ENCODE measurements at places on chromosomes 2 and 18.

DNA sequence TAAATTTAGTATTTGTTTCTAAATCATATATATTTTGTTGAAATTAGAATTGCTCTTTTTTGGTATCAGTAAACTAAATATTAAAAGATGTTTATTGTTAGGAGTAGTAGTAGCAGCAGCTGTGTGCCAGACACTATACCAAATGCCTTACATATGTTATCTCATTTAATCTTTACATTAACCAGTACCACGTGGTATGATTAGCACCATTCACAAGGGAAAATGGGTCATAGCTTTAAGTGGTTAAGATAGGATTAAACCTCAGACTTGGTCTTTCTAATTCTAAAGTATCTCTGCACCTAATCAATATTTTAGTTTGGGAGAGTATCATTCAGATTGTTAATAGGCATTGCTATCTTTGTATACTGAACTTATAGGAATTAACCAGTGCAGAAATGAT lies 29.0 kb downstream of the PSMD14 start:
- DNase-seq: no peak

- peak; percentile 82 for DNase-seq
These were observed 558 bp downstream of the TTC39C start for GRCh38 chr18:24014986-24015638.

DNA sequence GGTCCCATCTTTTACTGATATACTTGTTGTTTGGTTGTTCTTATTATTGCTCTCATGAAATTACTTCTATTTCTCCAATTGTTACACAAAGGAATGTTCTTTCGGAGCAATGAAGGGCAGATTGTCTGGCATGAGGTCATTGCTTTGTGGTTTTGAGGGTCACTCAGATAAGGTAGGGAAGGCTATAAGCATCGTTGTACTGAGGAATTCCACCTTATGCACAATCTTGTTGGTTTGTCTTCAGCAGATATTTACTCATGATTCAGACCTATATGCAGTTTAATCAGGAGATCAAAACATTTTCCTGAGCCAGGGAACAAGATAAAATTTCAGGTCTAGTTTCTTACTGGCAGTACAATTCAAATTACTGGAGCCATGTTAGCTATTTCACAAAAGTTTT lies 163.0 kb upstream of the SPHKAP start:
- DNase-seq: no peak

- DNase-seq: peak; percentile 77
These were observed 41.4 kb upstream of the TMEFF2 start for GRCh38 chr2:192236136-192236535.

- DNase-seq: no peak
These were observed 208.0 kb downstream of the C1D start for GRCh38 chr2:67854798-67855197.

DNA sequence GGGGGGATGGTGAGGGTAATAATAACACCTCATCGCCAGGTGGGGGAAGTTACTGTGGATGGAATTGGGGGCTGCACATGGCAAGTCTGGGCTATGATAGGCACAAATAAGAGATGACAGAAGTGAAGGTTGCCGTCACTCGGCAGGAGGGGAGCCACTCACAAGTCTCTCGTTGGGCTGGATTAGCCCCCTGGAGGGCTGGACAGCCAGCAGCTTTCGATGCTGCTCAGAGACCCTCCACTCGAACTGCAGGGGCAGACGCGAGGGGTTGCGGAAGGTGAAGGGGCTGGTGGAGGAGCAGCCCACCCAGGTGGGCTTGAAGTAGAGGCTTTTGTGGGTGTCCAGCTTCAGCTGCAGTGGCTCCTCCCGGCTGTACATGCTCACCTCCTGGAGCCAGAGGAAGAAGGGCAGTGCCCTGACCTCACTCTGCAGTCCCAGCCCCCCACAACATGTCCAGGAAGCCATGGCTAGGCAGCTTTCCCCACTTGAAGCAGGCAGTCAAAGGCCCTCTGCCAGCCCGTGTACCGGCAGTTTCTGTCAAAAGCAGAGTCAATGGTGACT lies 18.2 kb downstream of the CFAP65 start:
- DNase-seq: no peak

- DNase-seq: peak; percentile 72
These were observed 380.6 kb upstream of the NXPH2 start for GRCh38 chr2:139160836-139161235.

DNA sequence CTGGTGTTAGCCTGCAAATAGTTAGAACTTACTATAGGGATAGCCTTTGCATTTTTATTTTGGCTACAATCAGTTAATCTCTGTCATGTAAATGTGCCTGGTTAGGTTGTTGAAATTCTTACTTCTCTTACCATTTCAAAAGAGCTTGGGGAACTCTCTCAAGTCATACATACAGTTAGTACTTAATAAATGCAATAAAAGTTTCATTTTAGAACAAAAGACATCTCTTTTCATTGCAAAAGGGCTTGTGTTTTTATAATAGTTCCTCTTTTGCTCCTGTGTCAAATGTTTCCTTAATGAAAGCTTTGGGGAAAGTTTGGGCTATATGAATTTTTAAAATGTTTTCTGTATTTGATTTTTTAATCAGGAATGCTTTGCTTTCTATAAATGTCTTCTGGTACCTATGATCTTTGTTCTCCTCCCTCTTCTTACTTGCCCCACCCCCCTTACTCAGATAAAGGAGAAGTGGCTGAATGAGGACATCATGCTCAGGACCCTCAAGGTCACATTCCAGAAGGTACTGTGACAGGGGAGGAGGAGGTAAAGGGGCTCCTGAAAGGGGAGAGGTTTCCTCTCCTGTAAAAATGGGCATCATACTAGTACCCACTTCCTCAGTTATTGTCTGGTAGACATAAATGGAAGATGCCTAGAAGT lies 13.6 kb downstream of the PTPN18 start:
- DNase-seq: no peak

GRCh38 chr18:63299837-63300745 lies 19.5 kb downstream of the BCL2 start:
- peak; percentile 73 for DNase-seq

Measured in fibroblast of skin of scalp (primary cell).